ENCODE measurements at places on chromosomes 16 and 17.

DNA sequence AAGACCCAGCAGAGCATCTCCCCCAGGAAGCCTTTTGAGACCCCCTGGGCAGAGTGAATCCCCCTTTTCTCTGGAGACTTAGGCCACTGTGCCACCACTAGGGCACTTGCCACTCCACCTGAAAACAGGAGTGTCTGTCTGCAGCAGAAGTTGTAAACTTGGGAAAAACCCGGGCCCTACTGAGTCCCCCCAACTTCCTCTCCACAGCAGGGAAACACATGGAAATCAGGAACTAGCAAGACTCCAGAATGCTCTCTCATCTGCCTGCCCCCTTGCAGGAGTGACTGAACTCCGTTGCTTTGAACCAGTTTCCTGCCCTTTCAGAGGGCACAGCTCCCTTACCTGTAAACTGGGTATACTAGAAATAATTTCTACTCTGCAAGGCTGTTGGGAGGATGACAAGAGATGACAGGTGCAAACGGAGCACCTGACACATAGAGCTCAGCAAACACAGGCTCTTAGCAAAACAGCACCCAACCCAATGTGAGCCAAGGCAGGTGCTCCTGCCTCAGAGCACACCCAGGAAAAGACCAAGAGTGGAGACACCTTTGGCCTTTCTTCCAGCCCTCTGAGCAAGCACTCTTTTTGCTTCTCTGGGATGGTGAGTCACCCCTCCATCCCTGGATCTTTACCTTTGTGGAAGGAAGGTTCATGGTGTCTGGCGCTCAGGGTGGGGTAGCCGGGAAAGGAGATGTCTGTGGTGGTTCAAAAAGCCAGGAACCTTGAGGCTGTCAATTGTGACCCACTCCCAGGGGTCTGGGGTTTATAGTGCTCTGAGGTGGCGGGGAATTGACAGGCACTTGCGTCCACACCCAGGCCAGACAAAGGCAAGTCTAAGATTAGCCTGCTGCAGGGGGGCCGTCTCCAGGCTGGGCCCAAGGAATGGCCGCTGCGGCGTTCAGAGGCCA, at the start of gene HCRT:
TSS of gene HCRT (minus strand) at position 740 of the 908 bp plus-strand sequence. CDS start at position 653, 87 bp downstream.
- no peak for DNase-seq

DNA sequence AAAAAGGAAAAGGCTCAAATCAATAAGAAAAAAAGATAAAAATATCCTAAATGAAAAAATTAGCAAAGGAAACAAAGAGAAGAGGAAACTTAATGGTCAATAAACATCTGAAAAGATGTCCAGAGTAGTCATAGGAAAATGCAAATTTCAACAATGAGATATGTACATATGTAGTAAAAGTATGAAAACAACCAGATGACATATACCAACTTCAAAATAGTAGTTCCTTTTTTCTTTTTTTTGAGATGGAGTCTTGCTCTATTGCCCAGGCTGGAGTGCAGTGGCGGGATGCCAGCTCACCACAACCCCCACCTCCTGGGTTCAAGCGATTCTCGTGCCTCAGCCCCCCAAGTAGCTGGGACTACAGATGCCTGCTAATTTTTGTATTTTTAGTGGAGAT, 21.7 kb upstream of the NFAT5 start:
- no peak for DNase-seq

DNA sequence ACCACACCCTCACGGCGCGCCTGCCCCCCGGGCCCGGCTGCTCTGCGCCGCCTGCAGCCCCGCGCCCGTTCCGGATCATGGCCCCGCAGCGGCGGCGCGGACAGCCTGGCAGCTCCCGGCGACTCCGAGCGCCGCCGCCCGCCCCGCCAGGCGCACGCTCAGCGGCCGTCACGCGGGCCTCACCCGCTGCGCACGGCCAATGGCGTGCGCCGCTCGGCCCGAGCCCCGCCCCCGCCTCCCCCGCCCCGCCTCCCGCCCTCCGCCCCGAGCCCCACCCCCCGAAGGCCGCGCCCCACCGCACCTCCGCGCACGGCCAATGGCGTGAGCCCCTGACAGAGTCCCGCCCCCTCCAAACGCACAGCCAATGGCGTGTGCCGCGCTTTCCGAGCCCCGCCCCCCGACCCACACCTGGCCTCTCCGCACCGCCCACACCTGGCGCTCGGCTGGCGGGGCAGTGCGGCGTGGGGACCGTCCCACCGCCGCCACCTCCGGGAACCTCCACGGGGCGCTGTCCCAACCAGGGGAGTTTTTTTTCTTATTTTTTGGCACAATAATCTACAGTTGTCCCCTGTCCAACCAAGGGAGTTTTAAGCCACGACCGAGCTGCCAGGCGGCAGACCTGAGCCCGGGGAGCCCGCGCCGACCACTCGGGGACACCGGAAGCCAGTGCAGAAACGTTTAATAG, at the start of gene PCYT2:
TSS of gene PCYT2 (minus strand) at position 123 of the 685 bp plus-strand sequence. CDS start at position 79, 44 bp downstream.
- DNase-seq, result peak; percentile 95

DNA sequence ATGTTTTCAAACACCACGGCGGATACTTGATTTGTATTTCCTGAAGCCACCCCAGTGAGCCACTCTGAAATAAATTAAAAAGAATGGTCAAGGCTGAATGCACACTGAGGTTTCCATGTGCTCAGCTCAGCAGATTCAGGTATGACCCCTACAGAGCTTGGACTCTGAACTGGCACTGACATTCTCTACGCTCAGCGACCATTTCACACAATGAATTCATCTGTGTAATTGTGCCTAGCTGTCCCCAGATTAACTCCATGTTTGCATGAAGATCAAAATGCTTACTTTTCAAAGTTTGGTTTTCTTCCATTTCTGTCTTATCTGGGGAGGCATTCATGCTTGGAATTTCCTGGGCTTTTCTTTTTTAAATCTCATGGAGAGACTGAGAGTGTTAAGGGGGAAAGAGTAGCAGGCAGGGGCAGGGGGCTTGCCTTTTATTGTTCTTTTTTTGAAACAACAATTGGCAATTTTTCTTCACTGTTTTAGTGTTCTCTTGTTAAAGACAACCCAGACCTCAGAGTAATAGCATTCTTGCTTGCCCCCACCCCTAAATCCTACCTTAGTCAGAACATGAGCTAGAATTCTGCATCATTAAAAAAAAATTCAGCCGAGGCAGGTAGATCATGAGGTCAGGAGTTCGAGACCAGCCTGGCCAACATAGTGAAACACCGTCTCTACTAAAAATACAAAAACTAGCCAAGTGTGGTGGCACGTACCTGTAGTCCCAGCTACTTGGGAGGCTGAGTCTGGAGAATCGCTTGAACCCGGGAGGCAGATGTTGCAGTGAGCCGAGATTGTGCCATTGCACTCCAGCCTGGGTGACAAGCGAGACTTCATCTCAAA, 85.5 kb upstream of the HNF1B start:
- DNase-seq, result no peak

DNA sequence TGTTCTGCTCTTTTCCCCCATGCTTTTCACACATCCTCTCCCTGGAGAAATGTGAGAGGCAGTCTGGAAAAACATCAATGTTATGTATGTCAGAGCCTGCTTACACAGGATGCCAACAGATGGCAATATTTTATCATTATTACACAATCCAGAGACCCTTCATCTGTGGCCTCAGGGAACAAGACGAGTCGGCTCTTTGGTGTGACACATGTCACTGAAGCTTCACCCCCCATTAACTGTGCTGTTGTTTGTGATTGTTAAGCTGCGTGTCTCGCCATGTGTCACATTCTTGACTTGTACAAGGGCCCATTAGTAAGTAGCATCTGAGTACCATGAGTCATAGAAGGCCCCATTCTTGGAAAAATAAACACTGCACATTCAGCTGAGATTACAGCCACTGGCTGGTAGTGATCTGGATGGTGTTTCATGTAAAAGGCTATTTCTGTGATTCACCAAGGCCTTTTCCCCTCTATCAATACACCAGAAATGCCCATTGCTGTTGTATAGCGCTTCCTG, 682.1 kb upstream of the SOX9 start:
- no peak for DNase-seq

- no peak for DNase-seq
Measured at GRCh38 chr17:67076290-67076689, 31.9 kb downstream of the CACNG1 start.

DNA sequence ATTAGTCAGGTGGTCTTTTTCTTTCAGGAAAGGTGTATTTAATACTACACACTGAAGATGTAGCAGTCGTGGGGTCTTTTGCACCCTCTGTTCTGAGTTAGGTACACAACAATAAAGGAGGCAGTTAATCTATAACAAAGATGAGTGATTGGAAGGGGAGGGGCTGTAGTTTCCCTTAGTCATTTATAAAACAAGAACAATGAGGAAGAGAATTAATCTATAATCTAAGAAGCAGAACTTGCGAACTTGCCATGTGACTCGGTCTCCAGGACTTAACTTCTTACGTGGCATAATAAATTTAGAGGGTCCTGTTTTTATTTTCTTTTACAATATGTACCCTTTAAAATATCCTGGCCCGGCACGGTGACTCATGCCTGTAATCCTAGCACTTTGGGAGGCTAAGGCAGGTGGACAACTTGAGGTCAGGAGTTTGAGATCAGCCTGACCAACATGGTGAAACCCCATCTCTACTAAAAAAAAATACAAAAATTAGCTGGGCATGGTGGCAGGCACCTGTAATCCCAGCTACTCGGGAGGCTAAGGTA, 8.6 kb upstream of the APPBP2 start:
- no peak for DNase-seq

DNA sequence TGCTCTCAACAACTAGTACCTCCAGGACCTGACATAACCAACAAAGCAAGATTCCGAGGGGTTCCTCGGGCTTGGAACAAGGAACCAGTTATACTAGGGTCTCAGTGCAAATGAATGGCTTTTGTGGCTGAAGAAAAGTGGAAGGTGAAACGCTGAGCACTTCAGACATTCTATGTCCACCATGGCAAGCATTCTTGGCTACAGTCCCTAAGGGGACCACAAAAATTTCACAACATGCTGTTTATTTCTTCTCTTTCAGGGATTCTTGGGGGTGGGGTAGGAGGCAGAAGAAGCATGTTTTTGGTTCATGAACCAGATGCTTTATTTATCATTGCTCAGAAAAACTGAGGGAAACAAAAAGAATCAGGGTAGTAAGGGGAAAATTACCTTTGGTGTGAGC, 479.9 kb upstream of the CDH11 start:
- no peak for DNase-seq

DNA sequence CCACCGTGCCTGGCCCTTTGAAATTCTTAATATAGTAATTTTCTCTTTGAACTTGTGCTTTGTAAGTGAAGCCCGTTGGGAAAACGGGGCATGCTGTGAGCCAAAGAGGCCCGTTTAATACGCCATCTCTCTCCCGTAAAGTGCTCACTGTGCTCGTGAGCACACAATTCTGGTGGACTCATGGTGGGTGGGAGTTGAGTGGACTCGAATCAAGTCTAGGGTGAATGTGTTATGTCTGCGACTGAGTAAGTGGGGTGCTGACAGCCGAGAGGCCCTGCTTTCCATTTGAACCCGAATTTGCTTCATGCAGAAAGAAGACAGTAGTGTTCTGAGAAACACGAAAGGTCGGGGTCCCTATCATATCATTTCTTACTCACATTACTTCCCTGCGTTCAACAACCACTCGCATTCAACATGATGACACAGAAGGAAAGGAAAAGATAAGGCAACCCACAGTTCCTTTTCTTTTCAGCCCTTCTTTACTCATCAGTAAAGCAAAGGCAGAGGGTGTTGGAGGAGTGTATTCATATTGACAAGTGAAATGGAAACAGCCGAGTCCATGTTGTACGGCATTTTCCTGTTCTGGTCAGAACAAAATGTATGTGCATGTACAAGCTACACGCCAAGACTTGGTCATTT, 4.8 kb upstream of the ATP2A3 start:
- DNase-seq, result no peak

DNA sequence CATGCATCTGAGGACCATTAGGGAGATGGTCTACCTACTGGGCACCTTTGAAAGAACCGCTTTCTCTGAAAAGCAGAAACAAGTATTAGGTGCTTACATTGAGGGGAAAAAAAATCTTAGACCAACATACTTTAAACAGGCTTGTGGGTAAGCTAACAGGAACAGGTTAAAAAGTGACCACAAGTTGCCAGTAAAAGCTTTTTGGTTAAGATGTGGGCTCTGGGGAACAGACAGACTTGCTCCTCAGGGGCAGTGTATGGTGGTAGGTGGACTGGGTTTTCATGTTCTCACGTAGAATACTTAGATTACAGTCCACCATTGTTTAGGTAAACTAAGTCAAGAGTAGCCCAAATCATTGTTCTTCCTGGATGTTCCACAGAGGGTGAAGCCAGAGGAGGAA, 41.2 kb downstream of the REXO5 start:
- no peak for DNase-seq

- DNase-seq, result no peak
Measured at GRCh38 chr16:1256874-1257322, 1.0 kb downstream of the TPSD1 start.

GRCh38 chr16:66325717-66326376, 40.6 kb upstream of the CDH5 start:
- DNase-seq, result no peak

- DNase-seq, result peak; percentile 37
Measured at GRCh38 chr17:33674685-33675084, 381.6 kb upstream of the ASIC2 start.
